Central memory CD4-positive, alpha-beta T cell (primary cell): ENCODE measurements at places on chromosomes 11 and 22.

DNA sequence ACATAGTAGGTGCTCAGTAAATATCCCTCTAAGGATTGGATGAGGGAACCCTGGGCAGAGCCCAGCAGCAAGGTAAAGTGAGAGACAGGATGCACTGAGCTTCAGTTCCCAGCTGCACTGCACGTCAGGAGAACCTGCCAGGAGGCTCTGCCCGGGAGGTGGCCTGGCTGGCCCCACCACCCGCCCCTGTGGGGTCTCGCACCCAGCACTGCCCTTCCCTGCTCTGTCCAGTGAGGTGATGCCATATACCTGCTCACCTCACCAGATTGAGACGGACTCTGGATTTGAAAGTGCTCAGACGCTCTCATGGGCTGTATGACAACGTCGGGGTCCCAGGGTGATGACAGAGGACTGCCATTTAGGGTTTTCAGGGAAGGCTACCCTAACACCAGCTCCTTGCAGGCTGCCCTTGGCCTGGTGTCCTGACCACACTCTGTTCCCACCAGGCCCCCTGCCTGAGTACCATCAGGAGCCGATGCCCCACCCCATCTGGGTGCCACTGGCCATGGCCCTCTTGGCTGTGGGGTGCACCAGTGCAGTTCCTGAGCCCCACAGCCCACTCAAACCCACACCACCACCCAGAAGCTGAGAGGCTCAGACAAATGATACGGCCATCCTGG, 61.7 kb upstream of the FGF3 start:
- no peak for DNase-seq

GRCh38 chr22:41564563-41564962, 3.8 kb downstream of the CSDC2 start:
- DNase-seq, result no peak

- no peak for DNase-seq
Measured at GRCh38 chr22:45922256-45922655, 54.7 kb downstream of the WNT7B start.

GRCh38 chr11:15258433-15259165, 143.9 kb downstream of the INSC start:
- no peak for DNase-seq

- no peak for DNase-seq
Measured at GRCh38 chr11:45907911-45908370, 870 bp upstream of the FREY1 start.

- no peak for DNase-seq
Measured at GRCh38 chr22:17853073-17853472, 78.8 kb upstream of the BID start.
